ENCODE measurements at places on chromosomes 5 and 9.

- no peak for DNase-seq
These were observed 77.9 kb upstream of the ICE1 start for GRCh38 chr5:5344606-5345005.

DNA sequence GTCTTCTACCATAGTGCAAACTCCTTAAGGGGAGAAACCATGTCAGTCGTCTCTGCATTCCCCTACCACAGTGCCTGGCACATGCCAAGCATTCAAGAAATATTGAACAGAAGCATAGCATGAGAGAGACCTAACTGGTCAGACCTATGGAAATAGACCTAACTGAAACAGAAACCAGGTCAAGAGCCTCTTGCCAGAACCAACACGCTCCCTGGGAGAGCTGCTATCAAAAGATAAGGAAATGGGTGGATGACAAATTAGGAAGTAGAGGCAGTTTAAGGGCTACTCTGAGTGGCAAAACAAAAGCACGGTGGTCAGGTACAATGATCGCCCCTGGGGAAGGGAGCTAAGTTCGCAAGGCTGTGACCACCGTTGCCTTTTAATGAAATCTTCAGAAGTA, 66.0 kb upstream of the SMIM15 start:
- DNase-seq, result no peak

- DNase-seq, result no peak
These were observed 73.4 kb upstream of the FBXW11 start for GRCh38 chr5:172079876-172080275.

DNA sequence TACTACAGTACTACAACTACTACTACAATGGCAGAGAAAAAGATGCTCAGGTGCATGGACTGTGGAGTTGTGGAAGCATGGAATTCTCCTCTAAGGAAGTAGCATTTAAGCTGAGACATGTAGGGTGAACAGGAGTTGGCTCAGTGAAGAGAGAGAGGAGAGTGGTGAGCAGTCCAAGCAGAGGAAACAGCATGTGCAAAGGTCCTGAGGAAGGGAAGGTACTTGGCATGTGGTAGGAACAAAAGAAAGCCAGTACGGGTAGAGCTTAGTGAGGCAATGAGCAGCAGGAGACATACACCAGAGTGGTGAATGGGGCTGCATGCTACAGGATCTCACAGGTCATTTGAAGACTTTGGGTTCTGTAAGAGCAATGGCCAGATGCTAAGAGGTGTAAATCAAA, 41.4 kb upstream of the GLRA1 start:
- DNase-seq, result no peak

DNA sequence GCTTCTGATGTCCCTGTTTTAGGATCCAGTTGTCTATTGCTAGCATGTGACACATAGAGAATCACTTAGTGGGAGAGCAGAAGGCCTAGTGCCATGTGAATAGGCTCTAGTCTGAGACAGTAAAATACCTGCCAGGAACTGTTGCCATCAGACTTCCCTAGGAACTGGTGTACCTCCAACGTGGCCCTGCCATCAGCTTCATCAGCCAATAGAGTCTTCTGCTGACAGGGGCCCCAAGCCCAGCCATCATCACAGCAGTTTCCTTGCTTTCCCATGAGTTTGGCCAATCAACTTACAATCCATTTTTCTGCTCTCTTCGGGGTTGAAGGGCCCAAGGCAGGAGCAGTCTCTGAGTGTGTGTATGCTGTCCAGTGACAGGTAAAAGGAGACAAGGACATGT, 128.4 kb upstream of the ADRA1B start:
- no peak for DNase-seq

DNA sequence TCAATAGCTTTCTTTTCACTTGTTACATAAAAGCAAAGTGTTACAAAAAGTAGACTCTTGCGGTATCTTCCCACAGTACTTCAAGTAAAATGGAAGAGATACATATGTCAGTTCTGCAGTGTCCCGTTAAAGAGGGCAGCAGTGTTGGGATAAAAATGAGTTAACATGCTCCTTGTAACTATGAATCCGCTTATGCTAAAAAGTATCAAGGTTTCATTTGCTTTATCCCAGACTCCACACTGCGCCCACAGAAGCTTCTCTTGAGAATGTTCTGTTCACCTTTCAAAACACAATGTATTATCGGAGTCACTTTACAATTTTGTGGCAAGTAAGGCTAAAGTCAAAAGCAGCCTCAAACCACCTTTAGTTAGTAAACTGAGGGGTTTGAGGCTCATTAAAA, 790 bp downstream of the PTAR1 start:
- no peak for DNase-seq

GRCh38 chr5:138455232-138455930, 9.9 kb upstream of the EGR1 start:
- DNase-seq, result no peak

DNA sequence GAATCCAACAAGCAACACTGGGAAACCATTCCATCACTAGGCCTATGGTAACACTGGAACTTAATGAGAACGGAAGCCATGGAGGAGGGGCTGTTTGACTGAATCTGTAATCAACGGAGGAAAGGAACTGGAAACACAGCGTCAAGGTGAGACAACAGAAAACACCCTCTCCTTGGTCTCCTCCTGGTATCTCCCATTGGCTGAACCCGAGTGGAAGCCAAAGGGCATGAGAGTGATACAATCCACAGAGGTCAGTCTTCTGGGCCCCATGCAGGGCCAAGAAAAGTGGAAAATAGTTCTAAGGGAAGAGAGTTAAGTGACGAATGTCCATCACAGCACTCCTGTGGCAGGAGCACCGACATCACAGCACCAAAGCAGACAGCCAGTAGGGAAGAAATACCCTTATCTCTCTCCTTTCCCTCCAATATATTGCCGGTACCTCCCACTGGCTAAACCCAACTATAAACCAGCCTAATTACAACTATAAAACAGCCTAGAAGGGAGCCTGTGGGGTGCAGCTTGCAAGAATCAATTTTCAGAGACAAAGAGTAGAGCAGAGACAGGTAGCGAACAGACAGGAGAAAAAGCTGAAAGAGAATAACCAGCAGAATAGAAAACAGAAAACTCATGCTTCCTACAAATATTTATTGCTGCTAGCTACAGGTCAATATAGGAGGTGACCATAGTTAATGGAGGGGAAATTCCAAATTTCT, 107.4 kb upstream of the IFNE start:
- DNase-seq, result no peak

GRCh38 chr9:91949946-91950664, at the start of gene ROR2:
TSS of gene ROR2 (minus strand) at chr9:91950228.
- peak; percentile 81 for DNase-seq

GRCh38 chr9:4538621-4539020, 48.4 kb downstream of the SLC1A1 start:
- DNase-seq, result no peak

All from GM13977 (cell line).